ENCODE measurements at places on chromosomes 2 and 18.

DNA sequence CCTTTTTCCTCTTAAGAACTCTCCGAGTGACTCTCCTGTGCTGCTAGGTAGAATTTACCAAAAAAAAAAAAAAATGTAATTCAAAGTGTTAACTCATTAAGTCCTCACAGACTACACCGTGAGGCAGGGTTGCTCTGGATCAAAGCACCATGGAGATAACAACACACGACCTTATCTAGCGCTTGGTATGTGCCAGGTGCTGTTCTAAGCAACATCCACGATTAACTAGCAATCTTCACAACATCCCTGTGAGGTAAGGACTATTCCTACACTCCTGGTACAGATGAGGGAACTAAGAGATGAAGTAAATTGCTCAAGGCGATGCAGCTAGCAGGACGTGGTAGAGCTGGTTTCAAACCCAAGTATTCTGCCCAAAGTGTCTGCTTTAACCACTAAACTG, 1.8 kb downstream of the MOGAT1 start:
- no peak for DNase-seq

- DNase-seq, result no peak
These were observed 304.1 kb upstream of the RND3 start for GRCh38 chr2:150791567-150791966.

- DNase-seq, result no peak
These were observed 250.7 kb upstream of the LINC00305 start for GRCh38 chr18:64399566-64399965.

GRCh38 chr2:47008381-47009252, 93.0 kb upstream of the MCFD2 start:
- DNase-seq, result no peak

GRCh38 chr2:37711308-37711731, 39.9 kb upstream of the CDC42EP3 start:
- DNase-seq, result peak; percentile 97

- peak; percentile 52 for DNase-seq
These were observed 35.5 kb upstream of the KIDINS220 start for GRCh38 chr2:8872821-8873432.

DNA sequence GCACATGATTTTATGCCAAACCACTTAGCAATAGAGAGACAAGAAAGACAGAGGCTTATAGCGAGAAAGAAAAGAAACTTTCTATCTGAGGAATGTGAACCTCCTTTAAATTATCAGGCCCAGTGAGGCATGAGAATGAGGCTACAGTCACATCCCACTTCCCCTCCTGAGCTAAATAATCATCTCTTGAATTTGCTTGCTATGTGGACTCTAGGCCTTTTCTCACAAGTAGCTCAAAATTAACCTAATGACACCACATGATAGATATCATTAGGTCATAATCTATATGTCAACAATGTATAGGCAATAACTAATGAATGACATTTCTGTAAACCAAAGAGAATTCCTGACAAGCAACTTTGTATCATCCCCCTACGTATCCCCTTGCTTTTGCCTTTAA, 301.5 kb upstream of the MGAT5 start:
- no peak for DNase-seq

DNA sequence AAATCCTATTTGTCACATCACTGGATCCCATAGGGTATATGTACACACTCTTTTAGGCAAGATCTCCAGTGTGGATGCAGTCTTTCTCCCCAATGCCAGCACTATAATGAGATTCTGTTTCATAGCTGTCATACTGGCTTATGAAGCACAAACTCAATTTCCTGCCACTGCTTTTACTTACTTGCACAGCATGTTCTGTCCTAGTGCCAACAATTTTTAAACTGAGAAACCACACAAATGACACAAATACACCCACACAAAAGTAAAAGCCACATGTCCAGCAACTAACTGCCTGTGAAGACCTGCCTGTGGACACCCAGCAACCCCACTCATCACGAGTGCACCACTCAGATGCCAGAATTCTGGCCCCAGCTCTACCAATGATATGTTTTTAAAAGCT, 29.6 kb upstream of the RNU4ATAC start:
- no peak for DNase-seq

GRCh38 chr2:224393157-224393872, 8.6 kb downstream of the FAM124B start:
- DNase-seq, result no peak

GRCh38 chr18:3525870-3526420, 76.0 kb downstream of the TGIF1 start:
- no peak for DNase-seq

- DNase-seq, result no peak
These were observed 150.4 kb downstream of the ZFP36L2 start for GRCh38 chr2:43075811-43076585.

DNA sequence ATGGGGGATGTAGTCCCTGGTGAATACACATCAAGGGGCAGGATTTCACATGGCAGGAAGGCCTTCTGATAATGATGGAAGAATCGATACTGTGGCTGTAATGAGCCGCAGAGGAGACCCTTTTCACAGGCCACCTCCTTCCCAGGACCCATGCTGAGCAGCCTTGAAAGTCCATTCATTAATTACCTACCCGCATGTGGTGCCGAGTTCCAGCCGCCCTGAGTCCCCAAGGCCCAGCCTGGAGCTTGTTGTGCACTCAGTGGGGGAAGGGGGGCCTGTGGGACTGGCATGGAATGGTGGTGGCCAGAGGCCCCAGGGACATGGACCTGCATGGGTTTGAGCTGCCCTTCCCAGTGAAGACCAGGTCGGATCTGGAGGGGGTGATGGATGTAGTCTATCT, 25.5 kb downstream of the ASB18 start:
- no peak for DNase-seq

GRCh38 chr2:18611184-18611583, 21.8 kb upstream of the NT5C1B start:
- no peak for DNase-seq

- DNase-seq, result no peak
These were observed 72.6 kb downstream of the EMX1 start for GRCh38 chr2:72989770-72990556.

- no peak for DNase-seq
These were observed 94.4 kb upstream of the RBBP8 start for GRCh38 chr18:22838639-22839277.

GRCh38 chr18:48782381-48782861, 168.3 kb downstream of the SMAD7 start:
- no peak for DNase-seq

DNA sequence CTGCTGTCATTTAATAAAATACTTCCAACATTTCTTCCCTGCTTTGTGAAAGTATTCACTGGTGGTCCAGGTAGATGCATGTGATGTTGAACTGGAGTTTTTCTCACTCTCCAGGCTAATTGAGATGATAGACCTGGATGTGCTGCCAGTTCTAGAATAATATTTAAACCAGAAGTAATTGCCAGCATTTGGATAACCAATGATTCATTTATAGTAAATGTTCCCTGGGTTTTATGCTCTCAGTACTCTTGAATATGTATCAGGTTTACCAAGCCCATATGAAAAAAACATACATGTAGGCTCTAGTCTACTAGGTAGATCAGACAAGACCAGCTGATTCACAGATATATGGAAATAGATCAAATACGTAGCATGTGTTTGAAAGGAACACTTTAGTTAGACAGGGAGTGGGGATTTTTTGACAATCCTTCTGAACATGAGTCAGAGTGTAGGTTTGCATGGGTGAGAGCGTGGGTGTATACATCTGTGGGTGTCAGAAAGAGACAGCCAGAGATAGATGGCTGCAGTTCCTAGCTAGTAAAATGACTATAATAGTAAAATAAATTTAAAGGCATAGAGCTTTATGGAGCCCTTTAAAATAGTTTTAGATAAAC, 115.1 kb downstream of the NAB1 start:
- DNase-seq, result no peak

DNA sequence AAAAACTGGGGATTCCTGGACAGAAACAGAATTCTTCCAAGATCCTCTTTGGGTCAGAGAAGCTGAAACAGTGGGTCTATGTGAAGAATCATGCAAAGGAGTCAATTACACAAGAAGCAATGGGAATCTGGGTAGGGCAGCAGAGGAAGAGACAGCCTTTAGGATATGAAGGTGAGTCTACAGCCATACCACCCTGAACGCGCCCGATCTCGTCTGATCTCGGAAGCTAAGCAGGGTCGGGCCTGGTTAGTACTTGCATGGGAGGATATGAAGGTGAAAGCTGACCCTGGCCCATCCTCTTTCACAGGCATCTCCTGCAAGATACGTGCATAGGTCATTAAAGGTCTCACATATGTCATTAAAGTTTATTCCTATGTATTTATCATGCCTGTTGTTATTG, 1080.9 kb upstream of the FANCL start:
- no peak for DNase-seq

- no peak for DNase-seq
These were observed 74.1 kb downstream of the RND3 start for GRCh38 chr2:150413366-150413765.
